ENCODE measurements at places on chromosomes 11 and 22. TPM values are rescaled to one million over a fixed set of nuclear protein-coding genes. Genes with fewer than 3 reads are reported as not detected.

- no peak for DNase-seq
Measured at GRCh38 chr11:45451766-45452440, 165.8 kb upstream of the SYT13 start.

GRCh38 chr11:46493791-46494190 is 100.0 kb downstream of the AMBRA1 start:
- DNase-seq = no peak

GRCh38 chr11:9489080-9489765 is 28.4 kb downstream of the ZNF143 start:
- no peak for DNase-seq

DNA sequence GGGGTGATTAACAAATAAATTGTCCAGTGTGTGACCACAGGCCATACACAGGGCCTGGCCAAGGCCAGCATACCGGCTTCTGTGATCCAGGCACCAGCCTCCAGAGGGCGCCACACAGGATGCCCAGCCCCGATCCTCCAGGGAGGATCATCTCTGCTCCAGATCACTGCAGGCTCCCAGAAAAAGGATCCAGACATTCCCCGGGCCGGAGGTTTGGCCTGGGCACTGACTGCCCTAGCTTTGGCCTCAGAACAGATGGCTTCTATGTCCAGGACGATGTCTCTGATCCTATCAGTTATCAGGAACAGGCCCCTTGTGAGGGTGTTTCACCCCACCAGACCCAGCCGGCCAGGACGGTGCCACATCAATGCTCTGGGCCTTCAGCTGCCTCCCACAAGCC is 74.5 kb upstream of the LMO1 start:
- DNase-seq = no peak

The ZNRF3 gene
- polyA plus RNA-seq = 0.20 TPM

GRCh38 chr22:46355369-46355995 is 20.0 kb downstream of the TRMU start:
- peak; percentile 58 for DNase-seq

GRCh38 chr22:49892226-49892899 is 25.9 kb downstream of the ALG12 start:
- DNase-seq = no peak

DNA sequence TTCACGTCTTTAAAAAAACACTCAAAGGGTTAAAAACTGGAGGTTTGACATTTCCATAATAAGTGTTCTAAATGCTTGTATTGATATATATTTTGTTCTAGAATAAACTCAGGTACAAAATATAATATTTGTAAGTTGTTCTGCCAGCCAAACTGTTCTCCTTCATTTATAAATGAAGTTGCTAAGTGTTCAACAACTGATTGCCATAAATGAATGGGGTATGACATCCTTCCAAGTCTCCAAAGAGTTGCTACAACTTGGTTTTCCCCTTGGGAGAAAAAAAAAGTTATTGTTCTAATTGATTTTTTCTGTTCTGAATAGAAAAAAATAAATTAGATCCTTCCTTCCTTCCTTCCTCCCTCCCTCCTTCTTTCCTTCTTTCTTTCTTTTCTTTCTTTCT is 65.4 kb upstream of the BLID start:
- no peak for DNase-seq

- no peak for DNase-seq
Measured at GRCh38 chr11:32171445-32171844, 80.6 kb downstream of the RCN1 start.

DNA sequence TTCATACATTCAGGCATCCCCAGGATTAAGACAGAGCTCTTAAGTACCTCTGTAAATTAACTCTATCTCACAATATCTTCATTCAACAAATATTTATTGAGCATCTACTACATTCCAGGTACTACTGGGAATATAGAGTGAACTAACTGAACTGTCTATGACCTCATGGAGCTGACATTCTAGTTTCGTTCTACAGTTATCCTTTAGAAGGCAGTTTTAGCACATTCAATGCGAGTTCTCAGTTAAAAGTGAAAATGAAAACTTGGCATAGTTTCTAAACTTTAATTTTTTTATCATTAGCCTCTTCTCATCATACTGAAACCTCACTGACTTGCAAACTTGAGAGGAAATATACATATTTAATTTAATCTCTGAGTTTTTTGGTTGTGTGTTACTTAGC is 10.7 kb upstream of the MS4A6E start:
- no peak for DNase-seq

The LRRC55 gene
- polyA plus RNA-seq = not detected

The ZMAT5 gene
- 54.2 TPM for polyA plus RNA-seq

GRCh38 chr11:2452321-2453012 is 7.7 kb downstream of the KCNQ1 start:
- no peak for DNase-seq

DNA sequence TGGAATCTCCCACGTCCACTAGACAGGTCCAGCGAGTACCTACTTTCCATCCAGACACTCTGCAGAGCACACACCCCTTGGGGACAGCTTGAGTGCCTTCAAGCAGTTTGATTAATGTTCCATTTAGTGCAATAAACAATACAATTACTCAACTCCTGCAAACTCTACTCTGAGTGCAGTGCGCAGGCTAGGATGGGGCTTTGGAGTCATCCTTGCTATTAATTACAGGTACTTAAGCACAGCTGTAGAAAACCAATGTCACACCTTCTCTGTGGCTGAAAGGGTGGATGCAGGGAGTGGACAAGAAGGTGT is 82.6 kb downstream of the MN1 start:
- DNase-seq = no peak

The SLC22A9 gene
- not detected for polyA plus RNA-seq

DNA sequence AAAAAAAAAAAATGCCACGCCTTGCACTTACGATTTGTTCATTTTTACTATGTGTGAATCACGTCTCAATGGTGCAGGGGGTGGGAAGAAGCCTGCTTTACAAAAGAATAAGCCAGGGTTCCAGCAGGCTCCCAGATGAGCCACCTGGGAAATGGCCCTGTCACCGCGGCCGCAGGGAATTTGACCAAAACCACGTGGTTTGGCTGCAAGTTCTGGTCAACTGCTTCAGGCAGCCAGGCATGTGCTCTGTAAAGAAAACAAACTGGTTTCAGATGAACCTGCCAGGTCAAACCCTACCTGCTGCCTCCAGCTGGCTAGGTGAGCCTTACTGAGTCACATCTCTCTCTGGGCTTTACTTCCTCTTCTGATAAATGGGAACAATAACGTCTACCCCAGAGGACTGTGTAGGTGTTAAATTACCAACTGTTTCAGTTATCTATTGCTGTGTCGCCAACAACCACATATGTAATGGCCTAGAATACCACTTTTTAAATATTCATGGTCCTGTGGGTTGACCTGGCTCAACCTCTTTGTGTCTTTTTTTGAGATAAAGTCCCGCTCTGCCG is 30.5 kb upstream of the GCAT start:
- DNase-seq = no peak

The PRG3 gene
- not detected for polyA plus RNA-seq

Measured in naive B cell (primary cell).